ENCODE measurements at places on chromosomes 7 and 10.

DNA sequence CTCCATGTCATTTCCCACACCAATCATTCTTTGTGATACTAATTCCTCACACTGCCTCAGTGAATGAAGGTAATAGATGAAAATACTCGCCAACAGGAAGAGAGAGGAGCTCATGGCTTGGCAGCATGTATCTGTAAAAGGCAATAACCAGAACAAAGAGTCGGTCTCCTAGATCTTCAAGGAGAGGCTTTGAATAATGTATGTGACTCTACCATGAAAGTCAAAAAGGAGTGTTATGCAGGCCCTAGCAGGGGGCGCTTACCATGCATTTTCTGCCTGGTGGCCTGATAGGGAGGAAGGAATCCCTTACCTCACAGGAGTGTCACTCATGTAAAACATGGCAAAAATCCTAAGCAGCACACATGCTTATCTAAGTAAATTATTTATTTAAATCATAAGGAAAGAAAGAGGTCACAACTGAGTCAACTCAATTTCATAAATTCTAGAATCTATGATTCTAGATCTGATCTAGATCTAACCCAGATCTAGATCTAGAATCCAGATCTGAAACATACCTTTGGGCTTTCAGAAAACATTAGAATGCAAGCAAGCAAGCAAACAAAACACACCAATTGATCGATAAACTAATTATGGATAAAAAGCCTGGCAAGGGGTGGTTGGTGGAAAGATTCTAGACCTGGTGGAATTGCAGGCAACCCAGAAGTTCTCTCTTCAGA, 226.3 kb upstream of the KLF6 start:
- DNase-seq: no peak

DNA sequence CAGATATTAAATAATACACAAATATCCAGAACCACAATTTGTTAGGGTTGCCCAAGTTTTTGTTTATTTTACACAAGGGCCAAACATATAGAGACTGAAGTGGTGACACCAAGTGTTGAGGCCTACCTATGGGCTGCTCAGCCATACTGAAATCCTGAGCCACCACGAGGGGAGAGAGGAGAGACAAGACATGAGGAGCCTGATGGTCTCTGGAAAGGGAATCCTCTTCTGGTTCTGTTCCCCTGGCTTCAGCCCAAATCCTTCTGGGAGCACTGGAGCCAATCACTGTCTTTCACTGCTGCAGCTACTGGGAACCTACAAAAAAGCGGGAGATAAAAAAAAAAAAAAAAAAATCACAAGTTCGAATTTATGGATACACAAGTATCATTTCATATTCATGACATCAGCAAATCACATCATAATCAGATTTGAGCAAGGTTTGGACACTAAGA, 1.9 kb downstream of the SKIDA1 start:
- DNase-seq: no peak

DNA sequence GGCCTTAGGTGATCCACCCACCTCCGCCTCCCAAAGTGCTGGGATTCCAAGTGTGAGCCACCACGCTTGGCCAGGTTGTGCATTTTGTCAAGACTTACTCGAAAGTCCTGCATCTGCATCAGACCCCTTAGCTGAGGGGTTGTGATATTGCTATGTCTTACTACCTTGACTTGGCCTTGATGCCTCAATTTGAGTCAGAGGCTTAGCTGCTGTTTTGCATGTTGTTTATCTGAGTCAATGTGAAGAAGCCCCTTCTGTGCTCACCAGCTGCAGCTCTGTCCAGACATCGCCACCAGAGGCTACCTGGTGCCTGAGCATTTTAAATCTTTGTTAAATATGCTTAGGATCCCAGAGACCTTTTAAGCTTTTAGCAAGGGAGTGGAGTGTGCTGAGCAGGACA, 18.1 kb downstream of the UBE2D4 start:
- no peak for DNase-seq

DNA sequence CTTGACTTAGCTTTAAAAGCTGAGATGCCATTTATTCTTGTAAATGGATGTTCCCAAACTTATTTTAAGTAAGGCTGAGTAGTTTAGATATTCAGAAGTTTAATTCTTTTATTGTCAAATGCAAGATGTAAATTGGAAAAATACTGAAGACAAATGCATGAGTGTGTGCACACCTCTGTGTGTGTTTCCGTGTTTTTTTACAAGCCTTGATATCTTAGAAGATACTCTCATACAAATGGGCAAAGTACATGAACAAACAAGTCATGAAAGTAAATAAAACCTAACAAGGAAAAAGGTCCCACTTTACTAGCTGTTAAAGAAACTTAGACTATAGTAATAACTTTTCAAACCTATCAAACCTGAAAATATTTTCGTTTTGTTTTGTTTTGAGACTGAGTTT, 29.0 kb downstream of the ACSL5 start:
- DNase-seq: no peak

DNA sequence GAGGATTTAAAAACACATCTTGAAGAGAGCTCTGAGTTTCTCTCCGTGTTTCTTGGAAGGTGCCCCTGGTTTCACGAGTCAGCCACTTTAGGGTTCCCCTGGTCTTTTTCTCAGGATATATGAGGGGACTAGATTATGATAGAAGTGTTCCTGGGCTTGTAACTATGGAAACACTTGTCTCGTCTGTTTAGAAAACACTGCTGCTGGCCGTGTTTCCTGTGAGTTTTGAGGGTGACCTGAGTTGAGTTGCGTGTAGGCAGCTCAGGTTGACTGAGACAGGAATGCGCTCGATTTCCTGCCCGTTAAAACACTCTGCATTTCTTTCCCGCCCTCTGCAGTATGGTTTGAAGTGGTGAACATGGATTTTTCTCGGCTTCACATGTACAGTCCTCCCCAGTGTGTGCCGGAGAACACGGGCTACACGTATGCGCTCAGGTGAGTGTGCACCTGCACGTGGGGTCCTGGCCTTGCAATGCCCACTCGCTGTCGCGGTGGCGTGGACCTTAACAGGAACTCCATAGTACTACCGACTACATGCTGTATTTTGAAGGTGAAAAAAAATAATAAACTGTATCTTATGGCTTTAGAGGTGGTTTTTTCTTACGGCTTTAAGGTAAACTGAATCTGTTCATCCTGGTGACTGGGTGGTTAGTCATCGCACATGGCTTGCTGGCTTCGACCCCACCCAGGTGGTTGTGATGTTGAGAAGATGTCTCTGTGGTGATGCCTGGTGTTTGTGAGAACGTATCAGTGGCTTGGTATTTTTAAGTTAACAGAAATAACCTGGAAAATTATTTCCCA, at the start of gene SUN1:
Gene SUN1 (plus strand): TSS at position 310 of the 801 bp plus-strand sequence. CDS start 49 bp downstream, at position 359.
- DNase-seq: peak; percentile 31
